ENCODE measurements at places on chromosomes 11 and 22. TPM values are rescaled to one million over a fixed set of nuclear protein-coding genes. Genes with fewer than 3 reads are reported as not detected.

IL10RA gene
- total RNA-seq: 4.8 TPM

- DNase-seq: peak; percentile 12
These were observed 19.8 kb upstream of the CCDC89 start for GRCh38 chr11:85705800-85706199.

DNA sequence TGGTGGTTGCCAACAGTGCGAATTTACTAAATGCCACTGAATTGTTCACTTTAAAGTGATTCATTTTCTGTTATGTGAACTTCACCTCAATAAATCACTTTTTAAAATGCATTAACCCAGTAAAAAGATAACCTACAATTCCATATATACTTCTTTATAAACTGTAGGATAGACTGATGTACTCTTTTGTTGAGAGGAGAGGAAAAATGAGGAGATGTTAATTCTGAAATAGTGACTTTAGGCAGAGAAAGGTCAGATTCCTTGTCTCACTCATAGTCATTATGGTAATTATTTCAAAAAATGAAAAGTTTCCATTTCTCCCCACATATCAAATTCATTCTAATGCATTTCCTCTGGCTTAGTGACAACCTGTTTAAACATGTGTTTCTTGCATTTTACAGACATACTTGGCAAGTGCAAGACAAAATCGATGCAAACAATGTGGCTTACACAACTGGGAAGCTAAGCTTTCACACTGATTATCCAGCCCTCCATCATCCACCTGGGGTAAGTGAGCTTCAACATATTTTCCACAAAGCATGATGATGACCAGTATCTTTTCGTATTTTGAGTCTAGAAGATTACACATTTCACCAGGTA is 74.5 kb downstream of the BBOX1 start:
- no peak for DNase-seq

ZNF215 gene
- 13.7 TPM for total RNA-seq

- DNase-seq: no peak
These were observed 28.7 kb downstream of the TMPRSS6 start for GRCh38 chr22:37080838-37081237.

GRCh38 chr11:132115454-132115853 is 745.0 kb downstream of the NTM start:
- no peak for DNase-seq

- no peak for DNase-seq
These were observed 140.0 kb downstream of the CACNA1I start for GRCh38 chr22:39710380-39711150.
